ENCODE measurements at places on chromosomes 5 and 9.

DNA sequence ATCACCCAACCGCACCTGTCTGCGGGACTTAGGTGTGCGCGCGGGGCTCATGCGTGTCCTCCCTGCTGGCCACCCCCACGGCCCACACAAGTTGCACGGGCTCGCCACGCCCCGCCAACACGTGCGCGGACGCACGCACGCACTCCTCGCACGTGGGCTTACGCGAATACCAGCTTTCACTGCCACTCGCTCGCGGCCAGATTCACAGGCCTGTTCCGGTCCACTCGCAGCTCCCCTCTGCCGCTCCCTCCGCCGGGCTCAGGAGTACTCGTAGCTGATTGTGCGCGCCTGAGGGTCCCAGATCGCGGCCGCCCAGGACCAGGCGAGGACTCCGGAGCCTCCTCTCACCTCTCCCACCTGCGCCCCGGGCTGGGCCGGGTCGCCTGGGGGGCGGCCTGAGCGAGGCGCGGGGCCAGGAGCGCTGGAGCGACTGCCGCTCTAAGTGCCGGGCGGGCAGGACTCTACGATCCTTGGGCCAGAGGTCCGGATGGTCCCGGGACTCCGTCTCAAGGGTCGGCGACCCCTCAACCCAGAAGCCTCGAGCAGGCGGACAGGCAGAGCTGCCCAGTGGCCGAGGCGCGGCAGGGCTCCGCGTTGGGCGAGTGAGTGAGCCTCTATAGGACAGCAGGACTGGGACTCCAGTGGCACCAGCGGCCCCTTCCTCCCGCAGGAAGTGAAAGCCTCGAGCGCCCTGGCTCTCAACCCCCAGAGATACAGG, 3.4 kb downstream of the PCDHGC5 start:
- no peak for DNase-seq

DNA sequence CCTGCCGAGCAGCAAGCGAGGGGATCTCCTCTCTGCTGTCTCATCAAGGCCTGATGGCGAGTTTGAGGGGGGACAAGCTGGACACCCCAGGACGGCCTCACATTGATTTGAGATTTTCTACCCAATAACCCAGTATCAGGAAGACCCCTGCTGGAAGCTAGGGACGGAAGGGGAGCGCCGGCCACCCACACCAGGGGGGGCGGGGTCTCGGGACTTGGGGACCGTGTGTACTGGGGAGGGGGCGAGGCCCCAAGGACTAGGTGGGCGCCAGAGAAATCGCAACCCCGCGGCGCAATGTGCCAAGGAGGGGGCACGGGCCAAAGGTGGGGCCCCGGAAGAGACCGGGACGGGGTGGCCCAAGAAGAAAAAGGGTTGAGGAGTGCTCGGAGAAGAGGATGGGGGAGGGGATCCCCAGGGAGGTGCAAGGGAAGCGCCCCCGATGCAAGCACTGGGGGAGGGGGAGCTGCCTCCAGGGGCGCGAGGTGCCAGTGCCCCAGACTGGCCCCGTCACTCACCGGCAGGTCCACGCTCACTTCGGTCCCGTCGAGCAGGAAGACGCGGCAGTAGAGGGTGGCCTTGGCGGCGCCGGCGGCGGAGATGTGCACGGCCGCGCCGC, 1.1 kb downstream of the EPB41L4B start:
- DNase-seq: no peak

DNA sequence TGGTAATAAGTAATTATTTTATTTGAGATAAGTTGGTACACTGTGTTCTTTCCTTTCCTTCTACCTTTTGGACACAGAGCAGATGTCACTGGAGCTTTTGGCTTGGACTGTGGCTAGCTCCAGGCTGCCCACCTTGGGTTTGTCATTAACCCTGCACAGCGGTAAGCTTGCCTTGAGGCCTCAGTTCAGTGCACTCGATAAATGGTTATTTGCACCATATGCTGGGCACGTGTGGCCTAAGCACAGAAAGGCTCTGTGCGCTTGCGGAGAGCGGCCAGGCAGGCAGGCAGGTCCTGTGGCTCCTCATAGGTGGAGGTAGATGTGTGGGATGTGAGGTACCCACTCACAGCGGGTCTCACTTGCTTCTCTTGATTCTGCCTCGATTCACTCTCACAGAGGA, 30.0 kb upstream of the TENT4A start:
- DNase-seq: no peak

DNA sequence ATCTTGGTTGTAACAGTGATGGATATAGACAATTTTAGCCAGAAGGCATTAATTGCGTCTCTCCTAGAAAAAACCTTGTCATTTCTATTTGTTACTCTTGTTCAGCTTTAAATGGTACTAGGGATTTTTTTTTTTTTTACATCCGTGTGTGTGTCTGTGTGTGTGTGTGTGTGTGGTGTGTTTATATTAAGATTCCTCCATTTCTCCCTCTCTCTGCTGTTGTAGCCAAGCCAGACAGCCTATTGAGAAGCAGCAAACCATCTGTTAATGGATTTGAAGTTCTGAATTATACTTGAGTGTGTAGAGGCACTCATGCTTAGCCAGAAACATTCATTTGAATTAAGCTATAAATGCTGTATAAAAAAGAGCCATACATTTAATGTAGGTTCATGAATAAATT, 72.3 kb downstream of the SLF1 start:
- DNase-seq: peak; percentile 60

DNA sequence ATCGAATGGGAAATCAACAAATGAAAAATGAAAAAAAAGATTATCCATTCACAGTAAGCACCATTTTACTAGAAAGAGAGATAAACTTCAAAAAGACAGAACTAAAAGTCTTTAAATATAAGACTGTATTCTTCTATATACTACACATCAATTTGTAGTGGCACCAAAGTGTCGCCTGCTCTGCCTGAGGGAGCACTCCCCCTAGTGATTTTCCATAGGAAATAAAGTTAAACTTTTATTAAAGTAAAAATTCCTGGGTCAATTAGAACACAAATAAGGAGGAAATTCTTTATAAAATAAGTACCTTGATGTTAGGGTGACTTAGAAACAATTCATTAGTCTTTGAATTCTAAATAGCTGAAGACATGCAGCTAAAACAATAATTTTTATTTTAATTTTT, 9.7 kb downstream of the RAD1 start:
- no peak for DNase-seq

DNA sequence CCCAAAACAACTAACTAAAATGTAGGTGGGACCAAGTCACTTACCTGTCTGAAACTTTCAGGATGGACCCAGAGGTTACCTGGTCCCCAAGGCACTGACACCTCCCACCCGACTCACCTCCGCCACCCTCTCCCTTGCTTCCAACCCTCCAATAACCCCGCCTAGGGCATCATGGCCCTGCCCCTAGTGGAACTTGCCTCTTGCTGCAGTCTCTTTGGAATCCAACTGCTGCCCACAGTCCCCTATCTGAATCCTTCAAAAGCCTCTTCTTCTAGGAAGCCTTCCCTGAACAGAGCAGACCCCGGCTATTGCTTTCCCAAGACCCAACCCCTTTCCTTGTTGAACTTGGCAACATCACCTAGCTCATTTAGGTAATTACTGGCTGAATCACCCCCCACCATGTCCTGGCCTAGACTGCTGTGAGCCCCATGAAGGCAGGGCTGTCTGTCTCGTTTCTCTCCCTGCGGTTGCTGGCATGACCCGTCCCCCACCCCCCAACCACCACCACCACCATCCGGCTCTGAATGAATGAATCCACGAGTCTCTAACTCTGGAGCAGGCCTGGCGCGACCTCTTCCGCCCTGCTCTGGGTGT, 9.4 kb downstream of the CRB2 start:
- DNase-seq: no peak

DNA sequence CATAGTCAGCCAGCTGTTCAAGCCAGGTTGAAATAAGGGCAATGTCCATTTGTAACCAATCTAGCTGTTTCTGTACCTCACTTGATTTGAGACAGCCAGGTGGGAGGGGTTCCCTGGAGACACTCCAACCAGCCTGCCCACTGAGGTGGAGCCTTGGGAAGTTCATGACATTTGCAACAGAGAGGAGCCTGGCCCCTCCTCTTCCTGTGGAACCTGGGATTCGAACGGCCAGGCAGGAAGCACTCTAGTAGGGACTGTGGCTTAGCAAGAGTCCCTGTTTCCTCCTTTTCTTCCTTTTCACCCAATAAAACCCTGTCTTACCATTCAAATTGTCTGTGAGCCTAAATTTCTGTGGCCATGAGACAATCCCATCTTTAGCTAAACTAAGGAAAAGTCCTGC, 312.3 kb upstream of the NMUR2 start:
- no peak for DNase-seq

DNA sequence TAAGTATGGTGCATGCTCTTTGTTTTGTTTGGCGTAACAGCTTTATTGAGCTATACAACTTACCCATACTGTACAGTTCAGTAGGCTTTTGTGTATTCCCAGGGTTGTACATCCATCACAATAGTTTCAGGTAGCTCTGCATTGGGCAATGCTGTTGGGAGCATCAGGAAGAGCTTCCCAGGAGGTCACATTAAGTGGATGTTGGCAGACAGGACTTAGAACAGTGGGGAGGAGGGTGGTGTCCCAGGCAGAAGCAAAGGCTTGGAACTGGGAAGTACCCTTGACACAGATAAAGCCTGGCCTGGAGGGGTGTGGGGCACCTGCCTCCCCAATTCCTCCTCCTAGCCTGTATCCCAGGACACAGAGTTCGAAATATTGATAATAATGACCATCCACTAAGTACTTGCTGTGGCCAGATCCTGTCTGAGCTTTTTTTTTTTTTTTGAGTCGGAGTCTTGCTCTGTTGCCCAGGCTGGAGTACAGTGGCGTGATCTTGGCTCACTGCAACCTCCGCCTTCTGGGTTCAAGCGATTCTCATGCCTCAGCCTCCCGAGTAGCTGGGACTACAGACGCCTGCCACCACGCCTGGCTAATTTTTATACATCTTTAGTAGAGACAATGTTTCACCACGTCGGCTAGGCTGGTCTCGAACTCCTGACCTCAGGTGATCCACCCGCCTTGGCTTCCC, 1.3 kb downstream of the BBLN start:
- no peak for DNase-seq

- DNase-seq: no peak
Measured at GRCh38 chr5:42828671-42829070, 17.0 kb upstream of the SELENOP start.

DNA sequence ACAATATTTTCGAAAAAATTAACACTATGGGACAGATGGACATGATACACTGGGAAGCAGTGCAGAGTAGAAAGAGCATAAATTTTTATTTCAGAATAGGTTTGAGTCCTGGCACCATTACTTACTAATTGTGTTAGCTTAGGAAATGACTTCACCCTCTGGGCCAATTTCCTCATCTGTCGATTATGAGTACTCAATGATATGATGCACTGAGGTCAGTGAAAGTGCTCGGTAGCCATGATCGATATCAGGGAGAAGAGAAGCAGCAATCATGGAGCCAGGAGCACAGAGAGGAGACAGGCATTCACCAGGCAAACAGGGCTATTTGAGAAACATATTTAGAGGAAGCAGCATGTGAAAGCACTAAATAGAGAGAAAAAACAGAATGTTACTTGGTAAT, 29.4 kb downstream of the NR6A1 start:
- DNase-seq: no peak

- no peak for DNase-seq
Measured at GRCh38 chr5:68533571-68534084, 318.1 kb downstream of the PIK3R1 start.

Data from right lung (tissue), 10 donors.